Astrocyte of the spinal cord (primary cell): ENCODE measurements at places on chromosomes 5 and 9.
A peak's percentile ranks its signal among the peaks of the same experiment; 100 is the strongest.

- DNase-seq, result no peak
Measured at GRCh38 chr5:23864786-23865185, 357.4 kb downstream of the PRDM9 start.

DNA sequence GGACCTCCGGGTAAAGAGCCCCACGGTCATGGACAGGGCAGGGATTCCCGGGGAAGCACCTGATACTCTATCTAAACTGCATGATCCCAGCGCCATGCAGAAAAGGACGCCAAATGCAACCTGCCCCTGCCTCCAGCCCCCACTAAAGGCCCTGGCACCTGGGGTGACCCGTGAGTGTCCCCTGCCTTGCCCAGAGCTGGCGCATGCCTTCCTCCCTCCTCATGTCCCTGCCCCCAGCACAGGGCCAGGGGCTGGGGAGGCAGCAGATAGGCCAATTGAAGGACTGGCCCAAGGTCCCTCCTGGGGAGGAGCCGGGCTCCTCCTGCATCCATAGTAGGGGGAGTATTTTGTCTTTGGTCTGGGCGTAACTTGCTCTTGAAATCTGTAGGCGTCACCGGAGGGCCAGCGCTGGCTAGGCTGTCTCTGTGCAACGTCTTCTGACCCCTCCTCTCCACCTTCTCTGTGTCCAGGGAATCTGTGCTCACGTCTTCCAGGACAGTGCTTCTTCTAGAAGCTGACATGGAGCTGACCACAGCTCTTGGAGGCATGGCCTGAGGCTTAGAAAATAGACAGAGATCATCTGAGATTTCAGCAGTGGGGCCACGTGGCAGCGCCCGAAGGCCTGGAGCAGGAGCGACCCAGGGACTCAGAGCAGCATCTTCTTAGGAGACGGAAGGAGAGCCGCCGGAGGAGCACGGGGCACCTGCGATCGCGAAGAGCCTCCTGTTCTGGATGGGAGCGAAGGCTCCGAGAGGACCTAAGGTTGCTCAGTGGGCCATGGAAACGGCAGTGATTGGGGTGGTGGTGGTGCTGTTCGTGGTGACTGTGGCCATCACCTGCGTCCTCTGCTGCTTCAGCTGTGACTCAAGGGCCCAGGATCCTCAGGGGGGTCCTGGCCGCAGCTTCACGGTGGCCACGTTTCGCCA lies 660 bp downstream of the SPAAR start:
- no peak for DNase-seq

DNA sequence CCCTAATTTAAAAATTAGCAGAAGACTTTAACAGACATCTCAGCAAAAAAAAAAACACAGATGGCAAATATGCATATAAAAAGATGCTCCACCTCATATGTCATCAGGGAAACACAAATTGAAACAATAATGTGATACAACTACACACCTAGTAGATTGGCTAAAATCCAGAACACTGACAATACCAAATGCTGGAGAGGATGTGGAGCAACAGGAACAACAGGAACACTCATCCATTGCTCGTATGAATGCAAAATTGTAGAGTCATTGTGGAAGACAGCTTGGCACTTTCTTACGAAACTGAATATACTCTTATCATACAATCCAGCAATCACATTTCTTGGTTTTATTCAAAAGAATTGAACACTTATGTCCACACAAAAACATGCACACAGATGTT lies 22.1 kb downstream of the MCIDAS start:
- no peak for DNase-seq

DNA sequence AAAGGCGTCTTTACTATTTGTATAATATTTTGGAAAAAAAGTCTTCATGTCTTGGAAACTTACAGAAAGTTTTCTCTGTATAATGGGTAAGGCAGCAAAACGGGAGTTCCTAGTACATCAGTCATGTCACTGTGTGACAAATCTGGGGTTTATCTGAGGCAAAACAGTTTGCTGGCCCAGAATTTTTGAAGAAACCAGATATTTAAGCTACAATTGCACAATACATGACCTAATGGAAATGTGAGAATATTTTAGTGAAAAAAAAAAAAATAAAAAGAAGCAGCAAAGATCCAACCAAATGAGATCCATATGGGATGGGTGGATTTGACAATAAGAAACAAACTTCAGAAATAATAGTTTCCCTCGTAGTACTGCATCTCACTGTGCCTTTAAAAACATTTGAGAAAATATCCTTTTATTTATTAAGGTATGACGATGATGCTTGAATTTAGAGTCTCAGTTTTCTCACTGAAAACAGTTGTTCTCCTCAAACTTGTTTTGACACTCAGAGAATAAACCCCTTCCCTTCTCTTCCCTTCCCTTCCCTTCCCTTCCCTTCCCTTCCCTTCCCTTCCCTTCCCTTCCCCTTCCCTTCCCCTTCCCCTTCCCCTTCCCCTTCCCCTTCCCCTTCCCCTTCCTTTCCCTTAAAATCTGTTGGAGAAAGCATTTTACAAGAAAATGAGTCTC lies 180.5 kb upstream of the TUT7 start:
- peak; percentile 27 for DNase-seq

DNA sequence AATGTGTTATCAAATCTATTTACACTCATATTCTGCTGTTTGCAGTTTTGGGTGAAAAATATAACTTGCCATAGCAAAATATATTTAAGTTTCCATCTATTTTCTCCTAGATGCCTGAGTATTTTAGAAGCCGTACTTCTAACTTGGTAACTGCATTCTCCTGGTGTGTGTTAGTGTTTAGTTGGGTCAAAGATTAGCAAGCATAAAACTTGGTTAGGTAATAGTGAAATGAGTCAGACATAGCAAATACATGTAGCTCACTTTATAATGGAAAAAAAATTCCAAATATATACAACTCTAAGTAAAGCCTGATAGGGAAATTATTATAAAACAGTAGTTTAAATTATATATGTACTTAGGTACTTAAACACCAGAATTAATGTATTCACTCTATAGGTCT lies 640.7 kb upstream of the ST8SIA4 start:
- DNase-seq, result peak; percentile 15

DNA sequence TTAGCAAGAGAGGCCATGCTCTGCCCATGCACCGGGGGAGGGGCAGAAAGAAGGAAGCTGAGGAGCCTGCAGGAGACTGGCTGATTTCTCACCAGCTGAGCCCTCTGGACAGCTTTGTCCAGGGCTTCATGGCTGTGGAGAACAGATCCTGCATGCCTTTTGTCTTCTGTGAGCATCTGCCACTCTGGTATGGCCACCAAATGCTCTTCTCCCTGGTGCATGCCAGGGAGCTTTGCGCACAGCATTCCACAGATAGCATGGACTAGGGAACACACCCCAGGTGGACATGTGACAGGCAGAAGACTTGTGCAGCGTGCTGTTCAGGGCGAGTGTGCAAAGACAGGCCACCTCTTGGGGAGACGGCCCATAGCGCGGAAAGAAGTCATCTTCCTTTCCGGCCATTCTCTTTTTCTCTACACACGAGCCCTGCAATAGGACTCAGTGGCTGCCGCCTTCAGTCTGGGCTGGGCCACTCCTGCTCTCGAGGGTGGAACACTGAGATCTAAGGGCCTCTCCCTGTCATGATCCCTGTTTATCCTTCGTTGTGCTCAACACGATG lies 56.7 kb downstream of the GADD45G start:
- no peak for DNase-seq

- no peak for DNase-seq
Measured at GRCh38 chr5:52139888-52140615, 647.7 kb upstream of the ITGA1 start.

GRCh38 chr5:131637694-131638093 lies 2.7 kb upstream of the RAPGEF6 start:
- DNase-seq, result no peak

- DNase-seq, result peak; percentile 79
Measured at GRCh38 chr5:168295574-168296201, 4.2 kb downstream of the WWC1 start.

- no peak for DNase-seq
Measured at GRCh38 chr5:109439590-109439989, 29.8 kb upstream of the PJA2 start.

DNA sequence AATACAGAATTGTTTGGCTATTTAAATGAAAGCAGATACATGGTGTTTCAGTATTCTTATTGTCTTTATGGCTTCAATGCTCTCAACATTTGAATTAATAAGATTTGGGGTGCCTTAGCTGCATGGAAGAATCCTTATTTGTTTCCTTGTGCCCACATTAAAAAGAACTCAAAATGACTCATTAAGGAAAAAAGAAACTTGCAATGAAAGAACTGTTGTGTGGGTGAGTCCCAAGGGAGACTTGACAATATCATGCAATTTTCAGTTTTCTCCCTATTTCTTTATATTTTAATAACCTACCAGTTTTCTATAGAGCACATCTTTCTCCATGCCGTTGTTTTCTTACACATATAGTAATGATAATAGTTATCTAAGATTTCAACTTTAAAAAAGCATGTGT lies 404.0 kb downstream of the PDE4D start:
- DNase-seq, result no peak

DNA sequence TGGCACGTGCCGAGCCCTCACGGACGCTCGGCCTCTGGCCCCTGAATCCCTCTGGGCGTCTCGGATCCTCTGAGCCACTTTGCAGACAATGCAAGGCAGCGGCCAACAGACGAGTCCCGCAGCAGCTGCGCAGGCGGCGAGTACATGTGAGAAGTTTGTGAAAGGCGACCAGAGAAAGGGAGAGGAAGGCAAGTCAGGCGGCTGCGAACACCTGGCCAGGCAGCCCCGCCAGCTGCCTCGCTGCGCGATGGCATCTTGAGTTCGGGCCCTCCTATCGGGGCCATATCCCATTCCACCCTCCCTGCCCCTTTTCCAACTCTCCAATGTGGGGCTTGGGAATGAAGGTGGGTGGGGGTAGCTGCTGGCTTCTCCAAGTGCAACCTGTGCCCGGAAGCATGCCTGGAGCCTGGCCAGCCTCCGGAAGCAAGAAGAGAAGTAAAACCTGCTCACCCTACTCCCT lies 4.5 kb upstream of the POU4F3 start:
- no peak for DNase-seq

- DNase-seq, result peak; percentile 26
Measured at GRCh38 chr9:85949586-85950335, 8.8 kb downstream of the NAA35 start.

- peak; percentile 81 for DNase-seq
Measured at GRCh38 chr5:145362266-145362665, 472.9 kb downstream of the PRELID2 start.

GRCh38 chr5:14930486-14930885 lies 58.9 kb upstream of the ANKH start:
- DNase-seq, result no peak

DNA sequence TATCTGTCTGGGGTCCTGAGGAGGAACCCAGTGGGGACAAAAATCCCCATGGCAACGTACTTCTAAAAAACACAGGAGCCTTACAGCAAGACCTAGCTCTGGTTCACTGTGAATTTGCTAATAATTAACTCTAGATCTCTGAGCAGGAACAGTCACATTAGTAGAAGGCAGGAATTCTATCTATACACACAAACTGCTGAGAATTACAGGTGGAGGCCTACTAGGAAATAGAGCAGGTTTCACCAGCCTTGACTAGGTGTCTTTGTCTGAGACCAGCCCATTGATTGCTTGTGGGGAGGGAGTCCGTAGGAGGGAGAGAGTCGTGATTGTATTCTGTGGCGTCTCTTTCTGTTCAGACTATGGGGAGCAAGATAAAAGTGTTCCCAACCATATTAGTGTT lies 44.8 kb downstream of the PRLR start:
- DNase-seq, result no peak

- no peak for DNase-seq
Measured at GRCh38 chr5:873328-873727, 19.3 kb downstream of the BRD9 start.

DNA sequence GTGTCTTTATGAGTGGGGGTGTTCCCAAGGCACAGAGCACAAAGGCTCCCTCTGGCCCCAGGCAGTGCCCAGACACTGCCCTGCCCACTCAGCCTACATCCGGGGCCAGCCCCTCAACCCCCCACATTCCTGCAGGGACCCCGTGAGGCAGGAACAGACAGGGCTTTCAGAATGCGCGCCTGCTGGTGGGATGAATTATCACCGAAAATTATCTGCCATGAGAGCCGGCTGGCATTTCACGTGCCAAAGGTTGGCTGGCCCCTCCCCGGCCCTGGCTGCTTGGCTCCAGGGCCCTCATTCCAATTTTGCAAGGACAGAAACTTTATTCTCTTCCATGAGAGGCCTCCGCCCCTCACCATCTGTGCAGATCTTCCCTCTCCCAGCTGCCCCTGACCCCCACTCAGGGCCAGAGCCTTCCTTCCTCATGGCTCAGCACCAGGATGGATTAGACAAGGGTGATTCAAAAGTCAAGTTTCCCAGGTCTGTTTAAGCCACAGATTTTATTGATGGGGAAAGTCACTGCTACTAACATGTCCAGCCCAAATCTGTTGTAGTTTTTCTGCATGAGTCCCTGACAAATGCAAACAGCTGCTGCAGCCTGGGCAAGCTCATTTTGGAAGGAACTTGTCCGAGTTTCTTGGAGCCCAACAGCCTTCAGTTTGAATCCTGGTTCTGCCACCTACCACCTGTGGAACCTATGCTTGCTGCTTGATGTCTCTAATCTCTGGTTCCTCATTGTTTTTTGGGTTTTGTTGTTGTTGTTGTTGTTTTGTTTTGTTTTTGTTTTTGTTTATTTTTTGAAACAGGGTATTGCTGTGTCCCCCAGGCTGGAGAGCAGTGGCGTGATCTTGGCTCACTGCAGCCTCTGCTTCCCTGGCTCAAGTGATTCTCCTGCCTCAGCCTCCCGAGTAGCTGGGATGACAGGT lies 32.3 kb upstream of the WDR38 start:
- DNase-seq, result no peak

DNA sequence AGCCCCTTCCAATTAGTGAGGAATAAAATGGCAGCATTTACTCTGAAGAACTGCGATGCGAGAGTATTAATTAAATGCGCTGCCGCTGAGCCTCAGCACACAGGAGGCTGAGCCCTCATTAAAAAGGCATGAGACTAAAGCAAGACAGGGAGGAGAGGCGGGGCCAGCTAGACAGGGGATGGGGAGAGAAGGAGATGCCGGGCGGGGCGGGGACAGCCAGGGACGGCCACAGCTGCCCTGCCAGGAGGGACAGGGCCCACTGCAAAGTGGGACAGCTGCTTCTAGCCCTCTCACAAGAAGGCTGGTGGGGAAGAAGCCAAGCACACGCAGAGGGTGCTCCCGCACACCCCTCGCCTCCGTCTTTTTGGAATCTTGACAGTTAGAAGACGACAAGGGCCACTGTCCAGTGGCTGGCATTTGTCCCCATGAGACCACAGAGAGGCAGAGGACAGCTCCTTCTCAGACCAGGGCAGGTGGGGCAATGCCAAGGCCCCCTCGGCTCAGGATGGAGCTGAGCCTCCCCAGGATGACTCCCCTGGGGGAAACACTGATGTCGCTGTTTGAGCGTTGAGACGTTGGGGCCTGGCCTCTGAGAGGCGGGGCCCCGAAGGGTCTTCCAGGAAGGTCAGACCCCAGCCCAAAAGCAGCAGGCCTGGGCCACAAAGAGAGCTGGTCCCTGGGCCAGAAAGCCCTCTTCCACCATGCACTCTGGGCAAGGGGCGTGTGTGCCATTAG lies 26.9 kb downstream of the ADAMTS2 start:
- DNase-seq, result no peak
